Progenitor cell of endocrine pancreas (in vitro differentiated cells): ENCODE measurements at places on chromosomes 6 and 20.

DNA sequence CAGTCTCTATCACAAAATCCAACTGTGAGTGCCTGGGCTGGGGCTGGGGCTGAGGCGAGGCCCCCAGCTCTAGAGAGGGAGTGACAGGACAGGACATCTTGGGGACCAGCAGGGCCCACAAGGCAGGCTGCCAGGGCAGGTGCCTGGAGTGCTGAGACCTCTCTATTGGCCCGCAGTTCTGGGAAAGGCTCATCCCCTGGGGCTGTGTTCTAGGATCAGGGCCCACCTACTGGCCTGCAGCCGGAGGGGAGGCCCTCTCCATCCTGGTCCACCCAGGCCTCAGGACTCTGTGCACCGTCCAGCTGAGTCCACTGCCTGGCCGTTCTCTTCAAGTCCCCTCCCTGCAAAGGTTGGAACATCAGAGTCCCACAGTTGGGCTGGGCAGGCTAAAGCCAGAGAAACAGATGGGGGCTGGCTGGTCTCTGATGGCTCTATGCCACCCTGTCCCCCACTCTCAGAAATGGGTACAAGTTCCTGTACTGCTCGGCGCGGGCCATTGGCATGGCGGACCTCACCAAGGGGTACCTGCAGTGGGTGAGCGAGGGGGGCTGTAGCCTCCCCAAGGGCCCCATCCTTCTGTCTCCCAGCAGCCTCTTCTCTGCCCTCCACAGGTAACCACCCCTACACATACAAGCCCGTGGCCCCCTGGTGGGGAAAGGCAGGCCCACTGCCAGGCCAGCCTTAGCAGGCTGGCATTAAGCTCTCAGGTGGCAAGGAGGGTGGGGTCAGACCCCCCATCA is 9.0 kb downstream of the EMILIN3 start:
- no peak overlapping the region for H3K27ac ChIP-seq
- no peak overlapping the region for H3K4me3 ChIP-seq
- no peaks in the 10 kb centered on the region for H3K27me3 ChIP-seq

DNA sequence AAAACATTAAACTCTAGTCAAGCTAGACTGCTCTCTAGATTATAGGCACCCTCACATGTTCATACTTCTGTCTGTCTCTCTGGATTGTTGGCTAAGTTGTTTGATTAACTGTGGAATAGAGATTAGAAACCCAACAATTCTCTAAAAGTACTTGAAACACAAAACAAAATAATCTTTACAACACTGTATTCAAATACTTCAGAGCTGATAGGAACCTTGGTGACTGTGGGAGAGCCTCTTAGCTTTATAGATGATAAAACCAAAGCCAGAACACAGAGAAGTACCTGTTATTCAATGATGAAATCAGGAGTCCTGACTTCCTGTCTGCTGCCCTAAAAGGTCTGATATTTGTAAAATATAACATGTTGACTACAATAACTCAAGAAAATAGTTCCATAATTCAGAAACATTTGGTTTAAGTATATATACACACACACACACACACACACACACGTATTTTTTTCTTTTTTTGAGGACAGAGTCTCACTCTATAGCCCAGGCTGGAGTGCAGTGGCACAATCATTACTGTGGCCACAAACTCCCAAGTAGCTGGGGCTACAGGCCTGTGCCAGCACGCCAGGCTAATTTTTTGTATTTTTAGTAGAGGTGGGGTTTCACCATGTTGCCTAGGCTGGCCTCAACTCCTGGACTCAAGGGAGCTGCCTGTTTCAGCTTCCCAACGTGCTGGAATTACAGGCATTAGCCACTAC is 222.0 kb downstream of the FUT9 start:
- H3K27ac ChIP-seq: no peak overlapping the region
- no peaks in the 10 kb centered on the region for H3K36me3 ChIP-seq
- no peaks in the 10 kb centered on the region for H3K27me3 ChIP-seq
- no peak for DNase-seq
- peaks cover 11% of the 10 kb centered on the region for H3K4me1 ChIP-seq

DNA sequence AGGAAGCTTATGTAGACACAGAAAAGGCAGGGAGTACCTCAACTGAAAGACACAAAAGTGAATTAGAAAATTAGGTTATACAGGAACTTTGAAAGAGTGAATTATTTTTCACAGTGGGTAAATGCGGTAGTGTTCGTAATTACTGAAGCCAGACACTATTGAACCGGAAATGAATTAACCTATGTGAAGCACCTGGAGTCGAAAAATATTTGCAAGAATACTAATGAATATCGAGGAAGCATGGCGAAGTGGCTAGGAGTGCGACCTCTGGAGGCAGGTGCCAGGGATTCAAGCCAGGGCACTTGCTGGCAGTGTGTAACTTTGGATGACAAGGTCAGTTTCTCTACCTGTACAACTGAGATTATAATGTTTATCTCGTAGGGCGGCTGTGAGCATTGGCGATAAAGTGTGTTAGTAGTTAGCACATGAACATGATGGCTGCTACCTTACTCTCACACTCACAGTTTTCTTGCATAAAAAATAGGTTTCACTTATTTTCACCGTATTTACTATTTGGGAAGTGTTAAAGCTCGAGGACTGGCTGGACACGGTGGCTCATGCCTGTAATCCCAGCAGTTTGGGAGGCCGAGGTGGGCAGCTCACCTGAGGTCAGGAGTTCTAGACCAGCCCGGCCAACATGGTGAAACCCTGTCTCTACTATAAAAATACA is 567 bp upstream of the SLC18B1 start:
- H3K36me3 ChIP-seq: peaks cover 6% of the 10 kb centered on the region
- no peak overlapping the region for H3K27ac ChIP-seq
- peaks cover 5% of the 10 kb centered on the region for H3K4me1 ChIP-seq
- H3K4me3 ChIP-seq: no peak overlapping the region

DNA sequence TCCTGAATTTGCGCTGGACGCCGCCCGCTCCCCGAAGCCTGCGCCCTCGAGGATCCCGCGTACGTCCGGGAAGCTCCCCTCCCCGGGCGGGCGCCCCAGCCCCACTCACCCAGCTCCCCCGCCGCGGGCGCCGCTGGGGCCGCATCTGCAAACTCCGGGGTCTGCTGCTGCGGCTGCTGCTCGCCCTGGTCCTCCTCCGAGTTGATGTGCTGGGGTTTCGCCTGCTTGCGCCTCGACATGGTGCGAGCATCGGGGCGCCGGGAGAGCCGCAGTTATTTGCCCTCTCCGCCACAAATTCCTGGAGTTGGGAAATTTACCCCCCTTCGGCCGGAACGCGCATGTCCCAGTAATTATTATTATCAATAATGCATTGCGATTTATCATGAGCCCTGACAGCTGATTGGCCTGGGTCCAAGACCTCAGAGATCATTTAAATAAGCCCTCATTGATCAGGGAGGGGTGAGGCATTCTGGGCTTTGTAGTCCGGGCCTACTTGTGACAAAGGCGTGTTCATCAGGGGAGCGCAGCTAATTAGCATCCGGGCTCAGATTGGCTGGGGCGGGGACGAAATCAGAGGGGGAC is at the start of gene SALL4:
Gene SALL4, minus strand, starts transcription at position 352 of the 582 bp plus-strand sequence. Its CDS starts 113 bp downstream, at position 239.
- H3K4me1 ChIP-seq: peaks cover 34% of the 10 kb centered on the region
- peak within 1 kb of the TSS; percentile 99 for H3K4me3 ChIP-seq
- no peaks in the 10 kb centered on the region for H3K27me3 ChIP-seq
- H3K27ac ChIP-seq: peak within 1 kb of the TSS; percentile 98
- H3K36me3 ChIP-seq: no peaks in the 10 kb centered on the region

GRCh38 chr6:154591234-154591633 is 80.7 kb upstream of the CNKSR3 start:
- H3K4me3 ChIP-seq: no peak overlapping the region
- H3K4me1 ChIP-seq: peaks cover 12% of the 10 kb centered on the region
- no peak for DNase-seq

DNA sequence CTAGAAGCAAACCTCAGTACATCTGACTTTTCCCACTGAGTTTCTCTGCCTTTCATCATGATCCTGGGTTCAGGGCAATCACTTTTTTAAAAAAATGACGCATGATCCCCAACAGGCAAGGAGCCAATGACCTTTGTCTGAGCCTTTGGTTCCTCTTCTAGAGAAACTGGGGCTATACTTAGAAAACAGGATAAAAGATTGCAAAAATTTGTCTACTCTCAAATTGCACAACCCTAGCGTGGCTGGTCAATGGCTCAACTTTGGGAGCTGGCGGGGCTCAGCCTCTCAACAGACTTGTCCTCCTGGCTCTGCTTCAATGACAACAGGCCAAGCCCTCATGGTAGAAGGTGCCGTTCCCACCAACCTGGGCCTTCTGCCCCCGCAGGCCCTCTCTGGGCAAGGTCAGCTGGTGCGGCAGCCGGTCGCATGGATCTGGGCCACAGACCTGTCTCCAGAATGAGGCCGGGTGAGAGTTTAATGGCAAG is 48.7 kb downstream of the PDYN start:
- H3K27me3 ChIP-seq: peaks cover 89% of the 10 kb centered on the region
- H3K27ac ChIP-seq: no peak overlapping the region
- peaks cover 5% of the 10 kb centered on the region for H3K4me1 ChIP-seq
- no peak overlapping the region for H3K4me3 ChIP-seq
- no peaks in the 10 kb centered on the region for H3K36me3 ChIP-seq

- no peaks in the 10 kb centered on the region for H3K4me1 ChIP-seq
- no peaks in the 10 kb centered on the region for H3K27me3 ChIP-seq
- peaks cover 12% of the 10 kb centered on the region for H3K36me3 ChIP-seq
- H3K4me3 ChIP-seq: no peak overlapping the region
- no peak overlapping the region for H3K27ac ChIP-seq
Observed at GRCh38 chr6:117711369-117711768, 36.1 kb downstream of the NUS1 start.

GRCh38 chr6:17869753-17870050 is 117.7 kb downstream of the KIF13A start:
- no peaks in the 10 kb centered on the region for H3K27me3 ChIP-seq
- H3K27ac ChIP-seq: no peak overlapping the region
- peaks cover 6% of the 10 kb centered on the region for H3K4me1 ChIP-seq

GRCh38 chr6:115594891-115595290 is 465.8 kb downstream of the FRK start:
- H3K36me3 ChIP-seq: peaks cover 3% of the 10 kb centered on the region
- H3K27ac ChIP-seq: no peak overlapping the region
- no peak overlapping the region for H3K4me3 ChIP-seq
- peaks cover 5% of the 10 kb centered on the region for H3K4me1 ChIP-seq

DNA sequence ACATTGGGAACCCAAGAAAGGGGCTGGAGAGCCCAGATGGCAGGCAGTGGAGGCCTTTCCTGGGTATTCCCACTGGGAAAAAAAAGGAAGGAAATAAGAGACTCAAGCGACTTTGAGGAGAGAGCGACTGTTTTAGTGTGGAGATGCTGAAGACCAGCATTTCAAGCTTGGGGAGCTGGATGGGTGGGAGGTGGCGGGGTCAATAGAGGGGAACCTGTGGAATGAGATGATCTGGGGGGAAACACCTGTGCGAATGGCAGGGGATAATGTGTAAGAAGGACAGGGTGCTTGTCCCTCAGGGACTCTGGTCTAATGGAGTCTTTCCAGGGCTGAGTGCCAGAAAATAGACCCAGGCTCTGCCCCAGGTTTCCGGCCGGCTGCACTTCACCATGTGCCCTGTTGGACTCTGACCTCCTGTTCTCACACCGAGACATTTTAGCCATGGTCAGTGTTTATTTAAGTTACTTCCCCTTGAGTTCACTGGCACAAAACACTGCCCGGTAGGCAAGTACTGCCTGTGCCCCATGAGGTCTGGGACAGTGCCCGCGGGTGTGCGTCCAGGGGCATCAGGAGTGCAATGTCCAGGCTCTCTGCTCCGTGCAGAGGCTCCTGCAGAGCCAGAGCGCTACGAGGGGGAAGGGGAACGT is 50.4 kb upstream of the NKX2-2 start:
- H3K27ac ChIP-seq: no peak overlapping the region
- H3K4me1 ChIP-seq: peaks cover 3% of the 10 kb centered on the region
- H3K27me3 ChIP-seq: peaks cover 37% of the 10 kb centered on the region

DNA sequence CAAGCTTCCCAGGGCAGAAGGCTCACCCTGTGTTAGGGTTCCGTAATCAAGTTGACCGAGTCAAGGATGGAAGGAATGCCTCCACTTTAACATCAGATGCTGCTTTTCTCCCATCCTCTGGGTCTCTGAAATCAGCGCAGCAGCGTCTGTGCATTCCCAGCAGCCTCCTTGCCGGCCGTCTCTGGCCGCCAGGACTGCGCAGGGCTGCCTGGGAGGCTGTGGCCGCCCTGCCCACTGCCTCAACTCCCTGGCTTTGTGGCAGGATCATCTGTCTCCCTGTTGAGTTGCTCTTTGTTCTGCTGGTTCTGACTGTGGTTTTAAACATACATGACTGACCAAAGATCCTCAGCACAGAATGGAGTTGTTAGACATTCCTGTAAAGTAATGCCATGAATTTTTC is 56.5 kb downstream of the DLL1 start:
- peaks cover 24% of the 10 kb centered on the region for H3K4me1 ChIP-seq
- DNase-seq: no peak
- no peaks in the 10 kb centered on the region for H3K36me3 ChIP-seq
- peak overlapping the region; percentile 20 for H3K27ac ChIP-seq

- H3K27me3 ChIP-seq: no peaks in the 10 kb centered on the region
- peaks cover 2% of the 10 kb centered on the region for H3K36me3 ChIP-seq
- H3K27ac ChIP-seq: no peak overlapping the region
- no peak overlapping the region for H3K4me3 ChIP-seq
- H3K4me1 ChIP-seq: peaks cover 8% of the 10 kb centered on the region
- no peak for DNase-seq
Observed at GRCh38 chr6:88730611-88731011, 232.8 kb downstream of the RNGTT start.

DNA sequence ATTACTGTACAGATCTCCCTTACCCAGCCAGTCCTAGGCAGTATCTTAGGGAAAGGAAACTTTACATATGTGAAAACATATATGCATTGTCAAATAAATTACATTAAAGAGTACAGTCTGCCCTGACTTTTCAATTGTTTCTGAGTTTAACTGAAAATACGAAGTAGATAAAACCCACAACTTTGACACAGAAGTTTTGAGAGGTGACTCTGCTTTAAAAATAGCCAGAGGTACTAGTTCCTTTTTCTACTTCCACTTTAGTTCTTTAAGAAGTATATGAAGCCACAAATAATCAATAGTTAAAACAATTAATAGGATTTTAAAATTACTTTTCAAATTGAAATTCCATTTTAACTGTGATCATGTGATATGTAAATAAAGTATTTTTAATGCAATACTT is 62.9 kb downstream of the BMP5 start:
- H3K27me3 ChIP-seq: no peaks in the 10 kb centered on the region
- no peaks in the 10 kb centered on the region for H3K36me3 ChIP-seq
- H3K4me1 ChIP-seq: no peaks in the 10 kb centered on the region

DNA sequence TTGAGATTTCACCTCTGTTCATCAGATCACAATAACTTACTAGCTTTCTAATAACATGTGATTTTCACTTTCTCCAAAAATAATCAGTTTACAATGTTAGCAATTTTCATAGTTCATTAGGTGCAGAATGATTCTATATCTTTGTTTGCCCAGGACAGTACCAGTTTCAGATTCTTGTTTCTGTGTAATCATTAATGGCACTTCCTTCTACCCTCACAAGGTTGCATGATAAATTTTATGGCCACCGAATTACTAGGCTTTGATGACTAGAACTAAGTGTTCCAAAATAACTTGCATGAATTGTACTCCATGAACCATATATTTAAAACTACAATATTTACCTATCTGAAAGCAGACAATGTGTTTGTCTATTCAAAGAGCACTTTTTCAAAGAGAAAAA is 442.3 kb downstream of the EPHA7 start:
- DNase-seq: no peak
- no peaks in the 10 kb centered on the region for H3K27me3 ChIP-seq
- H3K27ac ChIP-seq: no peak overlapping the region
- no peaks in the 10 kb centered on the region for H3K36me3 ChIP-seq
- H3K4me3 ChIP-seq: no peak overlapping the region

- H3K36me3 ChIP-seq: no peaks in the 10 kb centered on the region
- H3K27me3 ChIP-seq: no peaks in the 10 kb centered on the region
- peak overlapping the region; percentile 99 for H3K27ac ChIP-seq
- DNase-seq: no peak
- H3K4me1 ChIP-seq: peaks cover 48% of the 10 kb centered on the region
- H3K4me3 ChIP-seq: peak overlapping the region; percentile 90
Observed at GRCh38 chr6:26032340-26033084, 54.7 kb upstream of the HFE start.
